A673 (cell line): ENCODE measurements at places on chromosomes 2 and 18. TPM values are rescaled to one million over a fixed set of nuclear protein-coding genes. Genes with fewer than 3 reads are reported as not detected.

GRCh38 chr2:199443589-199444130 lies 14.1 kb downstream of the SATB2 start:
- DNase-seq, result no peak

DNA sequence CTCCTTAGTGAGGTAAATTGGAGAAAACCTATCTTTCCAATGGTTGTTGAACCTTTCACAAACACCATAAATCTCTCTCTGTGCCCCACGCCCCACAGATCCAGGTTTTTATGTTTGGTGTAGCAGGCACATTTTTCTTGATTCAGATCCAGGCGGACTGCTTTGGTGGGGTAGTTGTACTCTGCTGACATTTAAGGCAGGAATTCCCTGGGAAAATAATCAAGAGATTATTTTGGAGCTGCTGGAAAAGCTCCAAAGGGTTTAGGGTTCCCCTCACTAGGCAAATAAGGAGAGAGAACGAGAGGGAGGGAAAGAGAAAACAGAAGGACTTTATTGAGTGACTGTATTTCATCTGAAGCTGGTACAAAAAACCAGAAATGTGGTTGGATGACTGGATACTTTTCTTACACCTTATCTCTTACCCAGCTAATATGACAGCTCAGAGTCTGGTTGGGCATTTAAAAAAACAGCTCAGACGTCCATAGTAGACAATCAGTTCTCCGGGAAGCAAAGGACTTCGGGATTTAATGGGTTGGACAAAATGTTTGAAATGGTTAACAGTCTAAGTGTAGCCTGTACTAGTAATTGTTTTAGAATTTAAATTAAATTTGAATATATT lies 3.6 kb upstream of the AQP4 start:
- DNase-seq, result no peak

DNA sequence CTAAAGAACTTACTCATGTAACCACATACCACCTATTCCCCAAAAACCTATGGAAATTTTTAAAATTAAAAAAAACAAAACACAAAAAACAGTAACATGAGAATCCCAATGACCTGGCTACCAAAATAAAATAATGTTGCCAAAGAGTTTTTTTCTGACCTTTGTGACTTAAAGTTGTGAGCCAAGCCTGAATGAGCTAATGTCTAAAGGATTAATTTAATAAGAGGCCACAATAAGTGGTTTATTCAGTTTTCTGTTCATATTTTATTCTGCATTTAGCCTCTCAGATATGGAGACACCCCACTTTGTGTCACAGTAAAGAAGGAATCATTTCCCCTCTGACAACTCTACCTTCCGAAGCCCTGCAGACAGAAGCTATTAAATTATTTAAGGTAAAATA lies 42.6 kb upstream of the DYNC2LI1 start:
- no peak for DNase-seq

DNA sequence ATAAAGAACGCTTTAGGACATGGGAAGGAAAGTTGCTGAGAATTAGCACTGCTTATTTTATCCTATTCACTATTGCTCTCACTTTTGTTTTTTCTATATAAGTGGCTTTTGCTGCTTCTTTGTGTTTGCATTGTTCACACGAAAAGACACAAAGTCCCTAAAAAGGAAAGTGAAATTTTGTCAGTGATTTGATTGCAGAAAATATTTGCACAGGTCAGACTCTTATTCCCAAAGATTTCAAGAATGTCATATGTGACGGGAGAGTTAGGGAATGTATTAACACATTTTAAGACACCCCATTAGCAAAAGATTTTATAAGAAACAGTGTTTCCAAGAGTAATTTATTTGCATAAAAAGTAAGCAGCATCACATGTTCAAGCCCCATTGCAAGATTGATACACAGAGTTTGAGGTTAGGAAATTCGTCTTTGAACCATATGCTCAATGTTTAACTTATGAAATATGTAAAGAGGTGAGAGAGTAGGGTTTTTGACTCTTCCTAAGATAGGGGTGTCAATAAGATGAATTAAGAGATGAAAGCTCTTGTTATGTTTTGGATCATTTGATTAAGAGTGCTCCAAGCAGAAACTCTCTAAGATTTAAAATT lies 57.0 kb downstream of the CCDC102B start:
- DNase-seq, result no peak

GRCh38 chr2:66570471-66570870 lies 135.5 kb downstream of the MEIS1 start:
- no peak for DNase-seq

GRCh38 chr2:196262606-196263005 lies 91.2 kb upstream of the STK17B start:
- no peak for DNase-seq

- DNase-seq, result peak; percentile 55
Observed at GRCh38 chr2:172012677-172013391, 13.1 kb downstream of the METAP1D start.

DNA sequence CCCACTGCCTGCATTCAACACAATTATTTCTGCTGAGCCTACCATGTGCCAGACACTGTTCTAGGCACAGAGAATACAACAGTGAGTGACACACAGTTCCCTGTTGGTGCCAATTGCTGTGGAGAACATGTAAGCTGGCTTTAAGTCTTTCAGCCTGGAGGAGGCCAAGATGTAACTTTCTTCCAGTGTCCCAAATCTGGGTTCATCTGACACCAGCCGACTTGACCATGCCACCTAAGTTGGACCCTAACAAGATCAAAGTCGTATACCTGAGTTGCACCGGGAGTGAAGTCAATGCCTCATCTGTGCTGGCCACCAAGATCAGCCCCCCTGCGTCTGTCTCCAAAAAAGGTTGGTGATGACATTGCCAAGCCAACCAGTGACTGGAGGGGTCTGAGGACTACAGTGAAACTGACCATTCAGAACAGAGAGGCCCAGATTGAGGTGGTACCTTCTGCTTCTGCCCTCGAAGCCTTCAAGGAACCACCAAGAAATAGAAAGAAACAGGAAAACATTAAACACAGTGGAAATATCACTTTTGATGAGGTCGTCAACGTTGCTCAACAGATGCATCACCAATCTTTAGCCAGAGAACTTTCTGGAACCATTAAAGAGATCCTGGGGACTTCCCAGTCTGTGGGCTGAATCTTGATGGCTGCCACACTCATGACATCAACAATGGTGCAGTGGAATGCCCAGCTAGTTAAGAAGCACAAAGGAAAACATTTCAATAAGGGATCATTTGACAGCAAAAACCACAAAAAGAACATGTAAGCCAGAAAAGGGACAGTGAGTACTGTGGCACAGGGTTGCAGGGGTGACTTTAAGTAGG lies 6.3 kb downstream of the TRABD2A start:
- DNase-seq, result no peak

SH3BP4 gene
- 19.5 and 19.9 TPM in 2 replicates for total RNA-seq

DYNAP gene
- not detected in 2 replicates for total RNA-seq

SMAD4 gene
- total RNA-seq, result 120 TPM in 2 replicates

METAP1D gene
- total RNA-seq, result 11.8 and 12.7 TPM in 2 replicates

DSG3 gene
- 0.04 TPM in 1 of 2 replicates, not detected in the other for total RNA-seq
